ENCODE measurements at places on chromosomes 4 and X.

DNA sequence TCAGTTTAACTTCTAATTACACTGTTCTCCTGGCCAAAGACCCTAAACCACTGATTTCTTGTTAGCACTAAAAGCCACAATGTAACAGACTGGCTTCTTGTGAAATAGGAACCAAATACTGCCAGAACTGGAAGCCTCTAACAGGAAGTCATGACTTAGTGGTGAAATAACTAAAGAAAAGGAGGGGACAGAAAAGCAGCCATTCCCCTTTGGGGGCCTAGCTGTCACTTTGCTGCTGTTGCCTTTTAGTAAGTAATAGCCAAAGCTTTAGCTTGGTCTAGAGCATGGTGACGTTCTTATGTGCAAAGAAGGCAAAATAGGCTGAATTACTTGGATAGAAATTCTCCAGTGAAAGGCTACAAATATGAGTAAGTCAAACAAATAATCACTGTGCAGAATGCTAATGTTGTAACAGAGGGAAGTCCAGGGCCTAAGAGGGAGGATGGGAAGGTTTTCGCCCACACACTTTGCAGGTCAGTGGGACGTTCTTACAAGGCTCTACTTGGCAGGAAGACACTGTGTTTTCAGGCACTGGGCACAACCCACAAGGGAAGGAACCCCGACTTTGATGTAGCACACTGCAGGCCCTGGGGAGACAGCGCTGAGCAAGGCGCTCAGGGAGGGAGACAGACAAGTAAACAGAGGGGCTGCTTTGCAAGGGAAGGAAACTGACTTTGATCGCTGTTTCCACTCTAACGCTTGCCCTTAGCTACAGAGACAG, 16.7 kb downstream of the GAB3 start:
- peak; percentile 31 for DNase-seq

- DNase-seq, result no peak
Measured at GRCh38 chrX:46599051-46599560, 25.5 kb downstream of the CHST7 start.

- no peak for DNase-seq
Measured at GRCh38 chr4:78069859-78070258, 12.7 kb downstream of the FRAS1 start.

DNA sequence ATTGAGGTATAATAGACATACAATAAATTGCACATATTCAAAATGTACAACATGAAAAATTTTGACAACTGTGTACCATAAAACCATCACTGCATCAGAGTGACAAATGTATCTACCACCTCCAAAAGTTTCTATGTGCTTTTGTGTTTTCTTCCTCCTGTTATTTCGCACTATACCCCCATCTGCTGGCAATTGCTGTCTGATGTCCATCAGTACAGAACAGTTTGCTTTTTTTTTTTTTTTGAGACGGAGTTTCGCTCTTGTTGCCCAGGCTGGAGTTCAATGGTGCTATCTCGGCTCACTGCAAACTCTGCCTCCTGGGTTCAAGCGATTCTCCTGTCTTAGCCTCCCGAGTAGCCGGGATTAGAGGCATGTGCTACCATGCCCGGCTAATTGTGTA, 154.3 kb upstream of the GIMD1 start:
- no peak for DNase-seq

DNA sequence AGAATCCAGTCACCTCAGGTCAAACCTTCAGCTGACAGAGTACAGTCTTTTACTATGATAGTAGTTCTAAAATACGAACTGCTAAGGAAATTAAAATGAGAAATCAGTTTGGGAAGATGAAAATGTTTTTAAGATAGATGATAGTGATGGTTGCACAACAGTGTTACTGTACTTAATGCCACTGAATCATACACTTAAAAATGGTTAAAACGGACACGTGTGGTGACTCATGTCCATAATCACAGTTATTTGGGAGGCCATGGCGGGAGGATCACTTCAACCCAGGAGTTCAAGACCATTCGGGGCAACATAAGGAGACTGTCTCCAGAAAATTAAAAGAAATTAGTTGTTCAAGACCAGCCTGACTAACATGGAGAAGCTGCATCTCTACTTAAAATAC, 41.4 kb downstream of the ABHD18 start:
- no peak for DNase-seq

GRCh38 chrX:40172401-40173142, 74.8 kb upstream of the BCOR start:
- DNase-seq, result peak; percentile 62
